ENCODE measurements at places on chromosomes 4 and X.

DNA sequence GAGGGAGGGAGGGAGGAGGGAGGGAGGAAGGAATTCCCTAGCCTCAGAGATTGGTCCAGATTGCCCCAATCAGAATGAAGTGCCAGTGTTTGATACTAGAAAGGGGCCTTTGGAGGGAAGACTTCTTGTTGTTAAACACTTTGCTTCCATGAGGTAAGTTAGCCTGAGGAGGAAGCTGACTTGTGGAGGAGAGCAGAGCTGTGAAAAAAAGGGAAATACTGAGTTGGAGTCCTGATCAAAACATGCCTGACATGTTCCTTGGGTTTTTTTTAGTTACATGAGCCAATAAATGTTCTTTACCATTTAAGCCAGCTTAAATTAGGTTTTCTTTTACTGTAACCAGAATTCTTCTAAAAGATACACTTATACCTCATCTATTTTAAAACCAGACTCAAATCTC, 57.6 kb downstream of the GSX2 start:
- DNase-seq = peak; percentile 14

DNA sequence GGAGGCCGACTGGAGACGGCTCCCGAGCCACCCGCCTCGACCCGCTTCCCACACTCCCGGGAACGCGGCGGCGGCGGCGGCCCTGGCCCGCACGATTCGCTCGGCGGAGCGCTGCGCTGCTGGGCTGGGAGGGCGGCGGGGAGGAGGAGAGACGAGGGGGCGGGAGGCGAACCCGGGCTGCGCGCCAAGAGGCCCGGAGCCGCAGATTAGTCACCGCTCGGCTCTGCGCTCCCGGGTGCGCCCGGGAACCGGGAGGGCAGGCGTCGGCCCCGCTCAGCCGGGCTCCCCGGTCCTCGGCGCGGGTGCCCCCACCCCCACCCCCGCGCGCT, 11.2 kb upstream of the BCOR start:
- peak; percentile 78 for DNase-seq

GRCh38 chr4:95290702-95291101, 258.1 kb downstream of the UNC5C start:
- no peak for DNase-seq

DNA sequence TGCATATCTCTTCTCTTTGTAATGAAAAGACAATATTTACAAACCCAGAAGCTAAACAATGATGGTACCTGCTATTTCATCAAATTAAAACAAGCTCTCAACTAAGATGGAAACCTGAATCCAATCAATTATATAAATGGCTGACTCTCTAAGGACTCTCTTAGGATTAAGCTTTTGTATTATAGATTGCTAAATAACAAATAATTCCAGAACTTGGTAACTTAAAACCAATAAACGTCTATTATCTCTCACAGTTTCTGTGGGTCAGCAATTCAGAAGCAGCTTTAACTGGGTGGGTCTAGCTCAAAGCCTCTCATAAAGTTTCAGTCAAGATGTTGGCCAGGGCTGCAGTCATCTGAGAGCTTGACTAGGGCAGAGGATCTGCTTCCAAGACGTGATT, 12.4 kb downstream of the PHKA2 start:
- DNase-seq = no peak

DNA sequence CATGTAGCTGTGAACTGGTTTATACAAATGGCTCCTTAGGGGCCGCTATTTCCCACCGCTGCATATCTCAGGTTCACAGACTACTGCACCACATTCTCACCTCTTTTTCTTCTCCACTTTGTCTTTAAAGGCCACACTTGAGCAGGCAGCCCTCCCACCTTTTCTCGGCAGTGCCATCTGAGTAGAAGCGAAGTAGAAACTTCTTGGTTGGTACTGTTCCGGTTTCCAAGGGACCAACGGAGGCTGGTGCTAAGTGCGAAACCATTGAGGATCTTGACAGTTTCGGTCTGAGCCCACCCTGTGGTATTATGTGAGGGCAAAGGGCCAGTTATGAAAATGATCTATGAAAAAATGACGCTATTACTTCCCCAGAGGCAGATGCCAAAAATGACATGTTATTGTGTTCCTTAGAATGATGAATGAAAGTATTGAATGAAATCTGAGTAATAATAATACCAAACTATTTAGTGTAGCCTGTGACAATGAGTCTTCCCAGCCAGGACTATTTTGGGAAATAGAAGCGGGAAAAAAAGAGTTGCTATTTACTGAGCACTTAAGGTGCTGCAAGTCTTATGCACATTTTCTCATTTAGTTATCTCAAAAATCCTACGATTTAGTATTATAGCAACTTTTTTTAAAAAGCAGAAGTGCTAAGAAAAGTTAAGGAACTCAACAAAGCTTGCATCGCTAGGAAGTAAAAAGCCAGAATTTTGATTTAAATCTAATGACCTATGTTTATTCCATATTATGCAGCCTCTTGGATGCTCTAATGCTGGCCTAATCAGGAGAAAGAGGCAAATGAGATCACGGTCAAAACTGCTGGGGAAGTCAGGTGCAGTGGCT, 29.6 kb upstream of the CHRNA9 start:
- DNase-seq = no peak

- peak; percentile 15 for DNase-seq
These were observed 92.9 kb upstream of the MSX1 start for GRCh38 chr4:4766564-4766963.

DNA sequence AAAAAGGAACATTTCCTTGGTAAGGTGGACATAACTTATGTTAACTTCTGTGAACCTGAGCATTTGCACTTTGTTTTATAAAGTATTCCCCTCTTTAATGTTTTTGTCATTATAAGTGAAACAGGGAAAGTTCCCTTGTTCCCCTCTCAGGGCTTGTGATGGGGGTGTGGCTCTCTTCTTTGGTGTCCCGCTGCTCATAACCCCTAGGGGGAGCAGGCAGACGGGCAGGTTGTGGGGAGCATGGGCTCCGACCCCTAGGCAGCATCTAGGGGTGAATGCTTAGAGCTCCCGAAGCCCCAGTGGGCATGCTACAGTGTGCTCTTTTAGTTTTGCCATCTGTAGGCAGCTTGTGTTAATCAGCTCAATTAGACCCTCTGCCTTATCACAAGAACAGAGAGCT, 200.4 kb downstream of the DACH2 start:
- peak; percentile 8 for DNase-seq

GRCh38 chr4:151940926-151941617, 180.3 kb upstream of the GATB start:
- DNase-seq = peak; percentile 75

DNA sequence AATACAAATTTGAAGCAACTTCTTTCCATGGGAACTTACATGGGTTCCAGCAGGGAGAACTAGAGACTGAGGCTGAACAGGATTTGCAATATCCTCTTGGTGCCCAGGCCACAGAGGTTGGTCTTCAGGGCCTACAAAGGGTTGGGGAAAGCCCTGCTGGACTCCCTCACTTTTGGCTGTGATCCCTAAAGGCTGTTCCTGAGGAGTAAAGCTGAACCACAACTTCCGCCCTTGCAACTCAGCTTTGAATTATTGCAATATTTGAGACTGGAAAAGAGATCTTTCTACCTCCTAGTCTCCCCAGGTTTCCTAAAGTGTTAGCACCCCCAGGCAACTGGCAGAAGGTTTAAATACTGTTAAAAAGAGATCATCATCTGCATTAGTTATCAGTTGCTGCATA, 26.9 kb downstream of the DCHS2 start:
- no peak for DNase-seq

Data from NB4 (cell line).